ENCODE measurements at places on chromosomes 7 and 10.

- no peak for DNase-seq
These were observed 6.6 kb downstream of the DGKI start for GRCh38 chr7:137839903-137840779.

- DNase-seq, result no peak
These were observed 73.5 kb upstream of the RSU1 start for GRCh38 chr10:16890691-16891090.

GRCh38 chr10:132685101-132685891, 100.7 kb downstream of the NKX6-2 start:
- DNase-seq, result no peak

DNA sequence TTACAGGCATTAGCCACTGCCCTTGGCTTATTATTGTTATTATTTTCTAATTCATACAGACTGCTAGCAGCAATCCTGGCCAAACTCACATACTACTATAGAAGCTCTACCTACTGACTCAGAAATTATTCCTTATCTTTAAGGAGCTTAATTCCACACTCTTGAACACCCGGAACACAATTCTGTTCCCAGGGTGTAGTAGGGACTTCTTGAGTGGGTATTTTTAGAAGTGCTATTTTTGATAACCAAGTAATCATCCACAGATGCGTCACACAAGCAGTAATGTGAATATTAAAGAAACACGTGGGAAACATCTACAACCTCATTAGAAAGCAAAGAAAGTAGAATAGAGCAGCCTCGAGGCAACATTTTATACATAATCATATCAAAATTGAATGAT, 149.2 kb downstream of the PTEN start:
- DNase-seq, result no peak

DNA sequence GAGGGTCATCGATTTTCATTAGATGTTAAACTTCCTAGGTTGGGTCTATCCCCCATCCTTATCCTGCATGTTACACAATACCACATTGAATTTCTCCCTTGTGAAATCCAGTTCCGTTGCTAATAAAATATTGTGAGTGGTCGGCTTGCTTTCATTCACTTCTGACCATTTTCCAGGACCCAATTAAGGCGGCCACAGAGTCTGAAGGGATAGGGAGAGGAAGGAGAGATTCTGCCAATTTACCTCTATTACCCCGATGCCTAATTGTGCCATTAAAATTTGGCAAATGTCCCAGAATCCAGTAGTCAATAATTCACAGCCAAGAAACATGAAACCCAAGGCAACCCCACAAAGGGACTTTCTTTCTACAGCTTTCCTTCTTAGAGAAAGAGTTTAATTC, 129.9 kb downstream of the IPMK start:
- no peak for DNase-seq
